Putamen (tissue), 1 donor: ENCODE measurements at places on chromosomes 4 and X.

- no peak for DNase-seq
Measured at GRCh38 chr4:3760346-3760745, 5.8 kb upstream of the ADRA2C start.

- no peak for DNase-seq
Measured at GRCh38 chrX:7503251-7503650, 339.7 kb upstream of the VCX start.

DNA sequence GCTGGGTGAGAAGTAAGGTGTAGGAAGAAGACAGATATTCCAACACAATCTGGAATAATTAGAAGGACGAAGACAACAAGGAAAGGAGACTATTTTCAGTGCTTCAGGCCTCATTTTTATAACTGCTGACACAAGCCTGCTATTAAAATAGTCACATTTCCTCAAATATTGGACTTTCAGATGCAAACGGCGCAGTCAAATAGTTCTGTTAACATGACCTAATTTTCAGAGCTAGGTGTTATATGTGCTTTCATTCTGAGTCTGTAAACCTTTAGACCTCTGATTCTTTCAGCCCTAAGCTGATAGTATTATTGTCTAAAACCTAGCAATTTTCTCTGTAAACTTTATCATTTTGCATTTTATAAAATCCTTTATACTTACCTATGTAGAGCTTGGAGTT, 261.5 kb downstream of the IL1RAPL1 start:
- no peak for DNase-seq

GRCh38 chr4:22670956-22671355, 21.8 kb upstream of the GBA3 start:
- no peak for DNase-seq

DNA sequence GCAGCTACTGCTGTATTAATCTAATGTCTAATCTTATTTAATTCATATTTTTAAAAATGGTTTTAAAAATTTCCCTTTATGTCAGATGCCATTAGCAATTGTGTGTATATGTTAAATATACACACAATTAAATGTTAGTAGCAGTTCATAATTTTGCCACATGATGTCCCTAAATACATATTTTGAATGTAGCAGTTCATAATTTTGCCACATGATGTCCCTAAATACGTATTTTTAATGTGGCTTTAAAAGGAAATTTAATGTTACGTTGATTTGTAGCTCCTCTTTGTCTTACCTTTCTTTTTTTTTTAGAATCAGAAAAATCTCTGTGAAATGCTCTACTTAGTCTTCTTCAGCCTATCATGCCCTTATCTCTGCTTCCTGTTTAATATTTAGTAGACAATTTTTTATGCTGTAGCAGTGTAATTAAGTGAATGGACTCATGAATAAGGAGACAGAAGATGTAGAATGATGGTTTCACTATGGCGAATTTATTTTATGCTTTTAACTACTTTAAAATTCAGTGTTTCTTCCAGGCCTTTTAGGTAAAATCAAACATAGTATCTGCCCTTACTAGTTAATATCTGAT, 26.1 kb downstream of the RBM46 start:
- DNase-seq, result peak; percentile 7

GRCh38 chr4:8315435-8316250, 46.1 kb downstream of the HTRA3 start:
- no peak for DNase-seq

DNA sequence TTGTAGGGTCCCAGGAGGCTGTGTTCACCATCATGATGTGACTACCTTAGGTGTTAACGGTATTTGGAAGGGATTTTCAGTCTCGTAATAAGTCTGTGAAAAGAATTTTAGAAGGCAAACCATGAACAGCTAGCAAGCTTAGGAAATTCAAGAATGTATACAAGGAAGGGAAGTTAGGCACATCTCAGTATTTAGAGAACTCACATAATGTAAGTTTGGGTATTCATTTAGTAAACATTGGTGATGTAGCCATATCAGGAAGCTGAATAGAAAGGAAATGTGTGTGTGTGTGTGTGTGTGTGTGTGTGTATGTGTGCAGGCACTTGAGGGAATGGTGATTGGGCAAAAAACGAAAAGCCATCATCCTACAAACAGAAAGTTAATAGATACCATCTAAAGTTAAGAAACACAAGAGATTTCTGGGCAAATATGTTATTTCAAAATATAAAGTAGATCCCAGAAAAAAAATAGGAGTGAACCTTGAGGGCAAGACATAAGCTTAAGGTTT, 34.7 kb upstream of the PRKX start:
- no peak for DNase-seq

GRCh38 chrX:115712484-115712883, 151.5 kb downstream of the PLS3 start:
- no peak for DNase-seq

- no peak for DNase-seq
Measured at GRCh38 chr4:5471691-5472090, 236.7 kb downstream of the EVC2 start.

- DNase-seq, result no peak
Measured at GRCh38 chr4:114040319-114041116, 61.1 kb upstream of the ARSJ start.

- no peak for DNase-seq
Measured at GRCh38 chr4:121777625-121778024, 12.7 kb upstream of the SMIM43 start.

GRCh38 chrX:70166601-70167590, 10.4 kb upstream of the DGAT2L6 start:
- peak; percentile 1 for DNase-seq

DNA sequence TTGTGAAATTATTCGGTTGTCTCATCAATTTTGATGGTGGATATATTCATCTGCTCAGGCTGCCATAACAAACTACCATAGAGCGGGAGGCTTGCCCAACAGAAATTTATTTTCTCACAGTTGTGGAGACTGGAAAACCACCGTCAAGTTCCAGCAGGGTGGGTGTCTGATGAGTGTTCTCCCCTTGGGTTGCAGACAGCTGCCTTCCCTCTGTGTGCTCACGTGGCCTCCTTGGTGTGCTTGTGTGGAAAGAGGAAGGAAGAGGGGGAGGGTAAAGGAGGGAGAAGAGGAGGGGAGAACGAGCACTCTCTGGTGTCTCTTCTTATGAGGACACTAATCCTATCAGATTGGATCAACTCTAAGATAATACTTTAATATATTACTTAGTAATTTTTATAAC, 123.8 kb upstream of the TEX13D start:
- DNase-seq, result no peak

- DNase-seq, result no peak
Measured at GRCh38 chr4:6093671-6094070, 75.4 kb upstream of the C4orf50 start.

GRCh38 chrX:6460893-6461490, 73.9 kb downstream of the VCX3A start:
- DNase-seq, result no peak

- no peak for DNase-seq
Measured at GRCh38 chrX:48505481-48505880, 3.3 kb upstream of the PORCN start.

DNA sequence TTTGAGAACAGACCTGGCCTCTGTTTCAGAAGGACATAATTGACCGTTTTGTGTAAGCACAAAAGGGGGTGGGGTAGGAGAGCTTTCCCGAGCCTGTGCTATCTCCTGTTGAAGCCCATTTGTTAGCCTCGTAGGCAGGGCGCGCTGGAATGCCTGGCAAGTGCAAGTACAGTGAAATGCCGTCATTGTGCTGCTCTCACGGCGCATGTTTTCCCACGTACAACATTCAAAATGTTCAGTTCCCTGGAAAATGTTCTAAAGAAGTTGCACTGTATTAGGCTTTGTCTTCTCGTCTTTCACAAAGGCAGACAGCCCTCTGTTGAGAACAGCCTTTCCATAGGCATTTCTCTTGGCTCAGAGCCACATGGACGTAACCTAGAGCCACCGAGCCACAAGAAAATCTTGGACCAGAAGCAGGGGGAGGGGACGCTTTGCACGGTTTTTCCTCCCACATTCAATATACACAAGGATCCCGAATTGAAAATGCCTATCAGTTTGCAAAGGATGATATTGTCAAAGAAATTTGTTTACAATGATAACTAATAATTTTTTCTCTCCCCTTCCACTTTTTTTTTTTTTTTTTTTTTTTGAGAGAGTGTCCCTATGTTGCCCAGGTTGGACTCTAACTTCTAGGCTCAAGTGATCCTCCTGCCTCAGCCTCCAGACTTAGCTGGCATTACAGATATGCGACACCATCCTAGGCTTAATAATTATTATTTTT, 54.6 kb upstream of the RAPGEF2 start:
- no peak for DNase-seq

DNA sequence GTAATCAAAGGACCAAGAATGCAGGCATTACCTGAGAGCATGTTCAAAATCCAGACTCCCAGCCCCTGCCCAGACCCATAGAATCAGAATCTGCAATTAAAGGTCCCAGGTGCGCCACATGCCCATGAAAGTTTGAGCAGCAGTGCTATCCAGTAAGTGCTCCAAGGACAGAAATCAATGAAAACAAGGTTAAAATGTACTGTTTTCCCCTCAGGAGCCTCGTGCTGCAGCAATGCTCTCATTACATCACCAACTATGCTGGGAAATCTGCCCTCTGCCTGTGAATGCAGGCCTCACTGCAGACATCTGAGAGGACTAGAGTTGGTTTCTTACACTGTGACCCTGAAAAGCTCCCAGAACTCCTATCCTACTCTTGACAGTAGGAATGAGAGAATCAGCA, 21.1 kb downstream of the ANXA5 start:
- DNase-seq, result no peak

DNA sequence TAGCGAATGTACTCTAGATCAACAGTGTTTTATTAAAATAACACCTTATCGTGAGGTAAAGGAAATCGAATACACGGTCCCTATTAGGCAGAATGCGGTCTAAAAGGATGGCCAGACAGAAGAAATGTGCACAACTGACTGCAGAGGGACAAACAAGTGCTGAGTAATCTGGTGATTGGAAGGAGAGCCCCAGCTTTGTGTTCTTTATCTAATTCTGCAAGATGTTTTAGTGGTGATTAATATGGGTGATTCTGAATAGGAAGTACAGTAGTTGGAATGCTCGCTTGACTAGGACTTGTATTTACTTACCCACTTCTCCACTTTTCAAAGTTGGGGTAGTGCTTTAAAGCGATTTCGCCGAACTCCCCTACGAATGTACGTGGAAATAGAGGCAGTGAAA, 1.2 kb downstream of the WDR44 start:
- no peak for DNase-seq

DNA sequence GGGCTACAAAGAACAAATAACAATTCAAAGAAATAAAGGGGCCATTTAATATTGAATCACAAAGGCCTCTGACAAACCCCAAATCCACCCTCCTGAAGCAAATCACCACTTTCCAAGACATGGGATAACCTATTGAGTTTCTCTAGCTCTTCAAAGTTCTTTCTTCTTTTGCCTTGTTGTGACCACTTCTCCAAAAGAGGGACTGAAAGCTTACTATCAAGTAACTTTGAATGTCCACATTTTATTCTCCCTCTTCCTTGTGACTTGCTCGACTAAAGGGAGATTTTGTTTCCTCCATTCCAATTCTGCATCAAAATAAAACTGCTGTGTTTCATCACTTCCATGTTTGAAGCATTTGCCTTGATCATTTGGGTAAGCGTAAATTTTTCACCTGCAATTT, 166.6 kb upstream of the SLC7A11 start:
- no peak for DNase-seq

- no peak for DNase-seq
Measured at GRCh38 chrX:152313529-152314302, 137.4 kb downstream of the GABRA3 start.

- no peak for DNase-seq
Measured at GRCh38 chrX:53584891-53585290, 101.6 kb downstream of the HUWE1 start.

GRCh38 chrX:24167719-24168472, 18.4 kb downstream of the ZFX start:
- no peak for DNase-seq

DNA sequence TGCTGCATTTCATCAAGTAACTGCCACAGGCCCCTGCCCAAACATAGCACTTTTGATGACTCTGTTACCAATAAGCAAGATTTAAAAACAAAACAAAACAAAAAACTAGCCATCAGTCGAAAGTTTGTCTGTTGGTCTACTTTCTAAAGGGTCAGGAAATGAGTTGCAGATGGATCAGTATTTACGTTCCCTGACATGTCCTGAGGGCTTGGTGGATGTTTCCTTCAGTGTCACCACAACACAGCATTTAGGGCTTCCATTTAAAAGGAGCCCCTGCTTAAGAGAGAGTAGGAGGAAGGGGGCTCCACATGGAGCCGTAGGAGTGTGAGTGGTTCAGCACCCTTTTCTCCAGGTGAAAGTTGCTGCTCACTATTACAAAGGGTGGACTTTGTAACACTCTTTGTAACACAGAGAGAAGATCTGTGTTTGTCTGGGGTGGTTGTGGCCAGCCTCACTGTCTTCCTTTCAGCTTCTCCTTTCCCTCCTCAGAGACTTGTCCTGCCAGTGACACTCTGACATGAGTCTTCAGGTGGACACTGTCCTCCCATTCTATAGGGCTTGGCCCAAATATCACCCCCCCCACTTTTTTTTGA, 167.5 kb upstream of the PDE5A start:
- DNase-seq, result no peak

GRCh38 chr4:171582961-171583581, 230.1 kb upstream of the GALNTL6 start:
- no peak for DNase-seq

GRCh38 chrX:41716767-41717473, 7.1 kb upstream of the GPR82 start:
- DNase-seq, result no peak

- peak; percentile 65 for DNase-seq
Measured at GRCh38 chr4:112296949-112297880, at the start of gene ALPK1. Gene ALPK1, plus strand, starts transcription at chr4:112297369.

GRCh38 chr4:82998898-82999297, 11.7 kb downstream of the LIN54 start:
- no peak for DNase-seq

GRCh38 chrX:110847334-110847733, 51.7 kb upstream of the CHRDL1 start:
- DNase-seq, result peak; percentile 31

DNA sequence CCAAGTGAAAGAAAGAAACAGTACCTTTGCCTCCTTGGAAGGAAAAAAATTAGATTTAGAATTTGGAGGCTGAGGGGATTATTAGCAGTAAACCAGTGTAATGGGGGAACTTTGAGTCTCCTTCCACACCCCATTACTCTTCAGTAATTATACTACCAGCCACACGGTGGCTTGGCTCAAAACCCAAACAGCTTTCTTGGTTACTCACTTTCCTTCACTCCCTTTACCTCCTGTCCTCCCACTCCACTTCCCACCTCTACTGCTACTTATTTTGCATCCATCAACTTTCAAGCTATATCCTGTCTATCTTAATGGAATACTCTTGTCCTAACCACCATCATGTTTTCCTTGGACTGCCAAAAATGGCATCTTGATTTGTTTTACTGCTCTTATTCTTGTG, 310.6 kb upstream of the AADAT start:
- DNase-seq, result no peak

GRCh38 chrX:37782359-37782758, 2.5 kb downstream of the CYBB start:
- DNase-seq, result no peak

GRCh38 chrX:144946666-144947065, 300.6 kb upstream of the SPANXN1 start:
- no peak for DNase-seq
